ENCODE measurements at places on chromosomes 13 and 19.

DNA sequence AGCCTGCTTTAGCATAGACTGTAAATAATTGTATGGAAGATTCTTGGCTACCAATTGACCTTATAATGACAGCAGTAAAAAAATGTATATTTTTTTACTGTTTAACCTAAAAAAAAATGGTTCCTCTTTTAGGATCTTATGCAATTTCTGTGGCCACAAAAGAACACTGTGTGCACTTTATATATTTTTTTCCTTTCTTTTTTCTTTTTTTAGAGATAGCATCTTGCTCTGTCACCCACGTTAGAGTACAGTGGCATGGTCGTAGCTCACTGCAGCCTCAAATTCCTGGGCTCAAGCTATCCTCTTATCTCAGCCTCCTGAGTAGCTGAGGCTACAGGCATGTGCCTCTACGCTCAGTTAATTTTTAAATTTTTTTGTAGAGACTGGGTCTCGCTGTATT lies 6.1 kb downstream of the FLT3 start:
- no peak for DNase-seq

DNA sequence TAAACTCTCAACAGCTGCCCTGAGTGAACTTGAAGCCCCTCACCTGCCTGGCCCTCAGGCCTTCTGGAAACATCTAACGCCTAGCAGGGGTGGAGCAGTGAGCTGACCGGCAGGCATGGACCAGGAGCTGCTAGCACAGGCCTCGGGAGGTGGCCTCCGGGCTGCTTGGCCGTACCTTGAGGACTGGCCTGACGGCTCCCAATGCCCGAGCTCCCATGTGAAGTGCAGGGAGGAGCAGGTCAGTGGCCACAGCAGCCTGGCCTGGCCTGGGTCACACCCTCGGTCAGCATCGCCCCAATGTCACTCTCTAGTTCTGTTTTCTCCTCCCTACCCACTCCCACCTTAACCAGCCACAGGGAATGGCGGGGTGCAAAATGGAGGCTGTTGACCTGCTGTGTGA lies 19.0 kb downstream of the TSHZ3 start:
- no peak for DNase-seq

DNA sequence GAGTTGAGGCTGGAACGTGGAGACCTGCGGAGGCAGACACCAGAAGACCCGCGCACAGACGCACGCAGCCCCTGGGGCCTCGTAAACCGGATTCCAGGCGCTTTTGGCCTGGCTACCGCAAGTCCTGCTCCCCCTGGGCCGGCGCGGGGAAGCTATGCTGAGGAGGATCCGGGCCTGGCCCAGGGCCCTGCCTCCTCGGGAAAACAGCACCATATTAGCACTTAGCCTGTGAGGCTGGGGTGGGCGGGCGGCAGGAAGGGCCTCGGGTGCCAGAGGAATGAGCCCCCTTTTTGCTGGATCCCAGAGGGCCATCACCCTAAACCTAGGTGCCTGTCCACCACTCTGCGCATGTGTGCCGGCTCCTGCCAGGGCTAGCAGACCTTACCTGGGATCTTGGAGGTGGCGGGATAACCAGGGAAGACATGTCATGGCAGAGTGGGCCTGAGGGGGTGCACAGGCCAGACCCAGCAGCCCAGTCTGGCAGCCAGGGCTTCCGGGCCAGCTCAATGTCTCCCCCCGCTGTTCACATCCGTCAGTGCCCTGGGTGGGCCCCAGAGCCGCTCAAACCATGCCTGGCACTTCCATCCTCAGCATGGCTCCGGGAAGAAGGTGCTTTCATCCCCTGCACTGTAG lies 7.3 kb downstream of the ELOF1 start:
- no peak for DNase-seq

GRCh38 chr19:43639519-43640423 lies at the start of gene CADM4:
CADM4 (minus strand) TSS chr19:43639850; CDS start chr19:43639790, 60 bp downstream.
- DNase-seq, result peak; percentile 46

GRCh38 chr13:58806401-58806800 lies 1174.9 kb downstream of the PCDH17 start:
- DNase-seq, result no peak

- no peak for DNase-seq
These were observed 8.0 kb downstream of the KLC3 start for GRCh38 chr19:45348367-45349125.

Measured in COR-L47 (cell line).